Cerebellar nuclear complex (tissue), 1 donor: ENCODE measurements at places on chromosomes 13 and 19.

GRCh38 chr13:102978168-102978567 lies 88.0 kb downstream of the SLC10A2 start:
- DNase-seq, result no peak

- no peak for DNase-seq
Measured at GRCh38 chr19:42199440-42200115, 17.9 kb downstream of the DEDD2 start.

DNA sequence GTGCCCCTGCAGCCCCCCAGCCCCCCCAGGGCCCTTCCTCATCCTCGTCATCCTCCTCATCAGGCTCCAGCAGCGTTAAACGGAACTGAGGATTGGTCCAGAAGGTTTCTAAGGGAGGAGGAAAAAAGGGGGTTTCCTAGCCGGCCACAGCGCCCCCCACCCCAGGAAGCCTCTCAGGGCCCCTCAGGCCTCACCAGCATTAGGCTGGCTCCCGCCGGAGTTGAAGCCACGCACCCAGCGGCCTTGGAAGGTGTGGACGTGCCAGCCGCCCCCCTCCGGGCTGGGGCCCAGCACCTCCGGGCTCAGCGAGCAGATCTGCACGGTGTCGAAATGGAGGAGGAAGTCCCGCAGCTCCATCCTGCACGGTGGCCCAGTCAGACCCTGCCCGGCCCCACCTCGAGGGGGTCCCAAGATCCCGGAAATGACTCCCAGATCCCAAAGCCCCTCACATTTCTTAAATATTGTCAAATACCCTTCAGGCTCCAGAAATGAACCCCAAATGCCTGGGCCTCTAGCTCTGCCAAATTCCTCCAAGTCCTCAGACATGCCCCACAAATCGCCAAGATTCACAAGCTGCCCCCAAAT lies 6.9 kb downstream of the CAPN12 start:
- DNase-seq, result no peak

GRCh38 chr13:34678154-34678553 lies 263.9 kb upstream of the NBEA start:
- no peak for DNase-seq

DNA sequence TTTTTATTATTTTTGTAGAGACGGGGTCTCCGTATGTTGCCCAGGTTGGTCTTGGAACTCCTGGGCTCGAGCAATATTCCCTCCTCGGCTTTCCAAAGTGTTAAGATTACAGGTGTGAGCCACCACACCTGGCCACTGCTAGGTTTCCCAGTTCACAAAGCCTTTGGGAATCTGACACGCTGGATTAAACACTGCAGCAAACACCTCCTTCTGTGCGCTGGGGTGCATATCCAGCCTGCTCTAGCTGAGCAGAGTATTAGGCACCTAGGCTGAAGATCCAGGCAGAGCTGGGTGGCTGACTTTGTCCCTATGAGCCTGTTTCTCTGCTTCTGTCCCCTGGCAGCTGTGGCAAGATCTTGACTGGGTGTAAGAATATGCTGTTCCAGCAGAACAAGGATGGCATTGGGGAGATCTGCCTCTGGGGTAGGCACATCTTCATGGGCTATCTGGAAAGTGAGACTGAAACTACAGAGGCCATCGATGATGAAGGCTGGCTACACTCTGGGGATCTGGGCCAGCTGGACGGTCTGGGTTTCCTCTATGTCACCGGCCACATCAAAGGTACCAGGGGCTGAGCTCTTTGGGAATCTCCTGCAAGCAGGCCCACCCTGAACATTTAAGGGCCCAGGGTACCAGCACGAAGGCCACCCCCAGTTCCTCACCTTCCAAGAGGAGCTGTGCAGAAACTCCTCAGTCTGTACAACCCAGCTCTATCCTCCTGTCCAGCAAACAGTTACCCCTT lies 49.8 kb downstream of the ACSBG2 start:
- DNase-seq, result no peak

- no peak for DNase-seq
Measured at GRCh38 chr19:13825489-13826441, 30.5 kb downstream of the ZSWIM4 start.
